Substantia nigra (tissue), 51 donors: ENCODE measurements at places on chromosomes 7 and 10.

- DNase-seq, result no peak
Observed at GRCh38 chr10:131137223-131137622, 174.3 kb downstream of the TCERG1L start.

DNA sequence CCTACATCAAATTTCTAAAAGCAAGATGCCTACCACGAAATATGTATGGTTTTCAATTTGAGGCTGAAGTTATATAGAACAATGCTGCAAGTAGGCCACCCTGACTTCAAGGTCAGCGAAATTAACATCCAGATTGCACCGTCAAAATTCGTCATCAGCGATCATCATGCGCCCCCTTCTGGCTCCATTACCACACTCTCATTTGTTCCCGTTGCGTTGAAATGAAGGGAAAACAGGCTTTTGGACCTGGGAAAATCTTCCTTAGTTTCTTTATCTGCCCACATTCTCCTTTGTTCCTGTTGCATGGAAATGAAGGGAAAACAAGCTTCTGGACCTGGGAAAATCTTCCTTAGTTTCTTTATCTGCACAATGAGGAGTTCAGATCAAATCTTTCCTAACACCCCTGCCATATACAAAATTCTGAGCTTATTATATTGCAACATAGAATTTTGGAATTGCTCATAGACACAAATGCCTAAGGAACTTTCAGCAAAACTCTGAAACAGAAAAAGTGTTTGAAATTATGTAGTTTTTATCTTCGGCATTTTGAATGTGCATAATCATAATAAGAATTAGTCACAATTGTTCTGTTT, 98.2 kb upstream of the PRKCQ start:
- DNase-seq, result peak; percentile 9

DNA sequence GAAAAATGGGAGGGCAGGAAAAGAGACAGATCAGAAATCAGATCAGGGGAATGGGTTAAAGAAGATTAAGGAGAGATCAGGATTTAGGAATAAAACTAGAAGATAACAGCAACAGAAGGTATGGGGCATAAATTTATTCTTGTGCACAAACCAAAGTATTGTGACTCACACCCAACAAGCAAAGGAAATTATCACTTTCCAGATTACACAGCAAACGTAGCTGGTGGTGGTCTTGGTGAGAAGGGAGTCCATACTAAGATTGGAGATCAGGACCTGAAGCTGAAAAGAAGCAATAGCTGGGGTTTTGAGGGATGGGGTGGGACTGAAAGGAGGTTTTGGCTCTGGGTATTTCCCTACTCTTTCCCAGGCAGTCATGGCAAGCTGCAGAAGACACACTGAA, 3.5 kb upstream of the MYOZ1 start:
- DNase-seq, result no peak

- no peak for DNase-seq
Observed at GRCh38 chr7:25578991-25579777, 350.9 kb upstream of the NPVF start.

DNA sequence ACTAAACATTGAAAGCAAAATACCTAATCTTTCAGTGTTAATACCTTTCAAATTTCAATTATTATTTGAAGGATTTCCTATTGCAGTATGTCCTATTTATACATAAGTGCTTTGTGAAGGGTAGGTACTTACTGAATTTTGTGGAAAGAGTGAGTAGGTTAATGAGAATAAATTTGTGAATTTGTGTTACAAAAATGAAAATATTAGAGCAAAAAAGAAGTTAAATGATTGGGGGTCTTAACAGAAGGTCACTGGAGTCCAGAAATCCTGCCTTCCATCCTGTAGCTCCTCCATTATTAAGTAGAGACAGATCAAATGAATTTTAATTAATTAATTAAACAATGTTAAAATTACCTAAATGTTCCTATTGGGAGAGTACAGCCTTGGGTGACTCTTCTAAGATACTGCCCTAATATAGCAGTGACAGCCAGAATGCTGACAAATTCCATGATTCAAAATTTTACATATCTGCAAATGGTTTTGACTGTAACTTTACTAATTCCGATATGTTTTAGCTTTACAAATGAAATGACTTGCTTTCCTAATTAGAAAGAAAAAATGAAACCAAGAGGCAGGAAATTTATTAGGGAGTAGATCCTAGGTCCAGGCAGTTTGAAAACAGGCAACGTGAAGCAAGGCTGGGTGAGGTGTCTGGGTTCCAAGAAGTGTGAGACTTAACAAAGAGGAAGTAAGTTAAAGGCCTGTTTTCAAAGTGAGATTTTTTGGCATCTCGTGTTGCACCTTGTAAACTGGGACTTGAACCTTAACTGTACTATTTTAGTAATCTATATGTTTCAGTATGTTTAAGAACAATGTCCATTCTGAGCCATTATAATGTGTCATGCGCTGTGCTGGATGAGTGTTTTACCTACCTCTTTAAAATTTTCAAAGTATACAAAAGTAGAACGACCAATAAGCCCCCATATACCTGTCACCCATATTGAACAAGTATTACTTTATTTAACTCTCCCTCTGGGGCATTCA, 1.5 kb downstream of the PIK3CG start:
- DNase-seq, result no peak

- DNase-seq, result no peak
Observed at GRCh38 chr10:94423627-94424026, 21.3 kb downstream of the TBC1D12 start.

DNA sequence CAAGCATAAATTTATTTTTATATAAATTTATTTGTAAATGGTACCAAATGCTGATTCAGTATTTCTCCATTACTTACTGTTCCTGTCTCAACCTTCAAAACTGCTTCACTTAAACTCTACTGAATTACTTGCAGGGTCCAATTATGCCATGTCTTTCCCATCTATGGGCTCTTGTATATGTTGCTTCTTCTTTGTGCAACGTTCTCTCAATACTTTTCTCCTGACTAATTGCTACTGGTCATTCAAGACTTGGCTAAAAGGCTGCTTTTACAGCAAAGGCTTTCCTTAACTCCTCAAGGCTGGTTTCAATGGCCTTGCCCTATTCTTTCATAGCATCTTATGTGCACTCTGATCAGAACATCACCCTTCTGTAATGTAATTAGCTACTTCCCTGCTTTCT, 67.9 kb downstream of the RNLS start:
- DNase-seq, result no peak

DNA sequence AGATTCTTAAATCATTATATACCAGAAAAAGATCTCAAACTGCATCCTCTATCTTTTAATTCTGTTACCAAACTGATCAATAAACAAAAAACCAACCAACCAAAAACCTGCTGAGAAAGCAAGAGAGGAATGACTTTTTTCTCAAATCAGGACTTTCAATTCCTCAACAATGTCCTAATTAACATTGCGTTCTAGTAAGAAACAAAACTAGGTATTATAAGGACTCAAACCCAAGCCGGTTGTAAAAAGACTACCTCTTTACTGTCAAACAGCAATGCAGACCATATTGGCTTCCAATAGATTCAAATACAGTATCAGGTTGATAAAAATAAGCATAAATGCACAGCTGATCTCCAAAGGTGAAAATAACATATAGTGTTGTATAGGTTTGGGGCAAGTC, 57.3 kb downstream of the ETV1 start:
- no peak for DNase-seq

- DNase-seq, result no peak
Observed at GRCh38 chr10:128286762-128287500, 160.7 kb upstream of the MKI67 start.

DNA sequence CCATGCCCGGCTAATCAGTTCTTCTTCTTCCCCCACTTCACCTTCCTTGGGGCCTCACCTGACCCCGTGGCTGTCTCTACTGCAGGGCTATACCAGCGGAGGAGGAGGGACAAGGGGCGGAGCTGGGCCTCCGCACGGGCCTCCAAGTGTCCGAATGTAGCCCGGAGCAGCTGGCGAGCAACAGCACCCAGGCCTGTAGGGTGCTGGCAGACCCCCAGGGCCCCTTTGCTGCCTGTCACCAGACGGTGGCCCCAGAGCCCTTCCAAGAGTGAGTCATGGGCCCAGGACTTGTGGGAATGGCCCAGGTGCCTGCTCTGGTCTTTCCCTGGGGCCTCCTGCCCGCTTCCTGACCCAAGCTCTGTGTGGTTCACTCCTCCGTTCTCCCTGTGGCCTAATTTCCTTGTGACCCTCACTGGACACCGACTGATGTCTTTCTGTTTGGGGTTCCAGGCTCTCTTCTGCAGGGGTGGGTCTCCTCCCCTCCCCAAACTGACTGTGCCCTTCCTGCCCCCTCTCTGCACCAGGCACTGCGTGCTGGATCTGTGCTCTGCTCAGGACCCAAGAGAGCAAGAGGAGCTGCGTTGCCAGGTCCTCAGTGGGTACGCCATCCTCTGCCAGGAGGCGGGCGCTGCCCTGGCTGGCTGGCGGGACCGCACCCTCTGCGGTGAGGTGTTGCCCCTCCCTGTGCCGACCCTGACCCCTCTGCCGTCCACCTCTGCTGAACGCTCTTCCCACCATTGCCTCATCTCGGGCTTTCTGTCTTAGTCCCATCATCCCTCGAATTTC, 35.2 kb downstream of the EPHB4 start:
- no peak for DNase-seq

- no peak for DNase-seq
Observed at GRCh38 chr7:75637854-75638593, 100.7 kb downstream of the HIP1 start.

DNA sequence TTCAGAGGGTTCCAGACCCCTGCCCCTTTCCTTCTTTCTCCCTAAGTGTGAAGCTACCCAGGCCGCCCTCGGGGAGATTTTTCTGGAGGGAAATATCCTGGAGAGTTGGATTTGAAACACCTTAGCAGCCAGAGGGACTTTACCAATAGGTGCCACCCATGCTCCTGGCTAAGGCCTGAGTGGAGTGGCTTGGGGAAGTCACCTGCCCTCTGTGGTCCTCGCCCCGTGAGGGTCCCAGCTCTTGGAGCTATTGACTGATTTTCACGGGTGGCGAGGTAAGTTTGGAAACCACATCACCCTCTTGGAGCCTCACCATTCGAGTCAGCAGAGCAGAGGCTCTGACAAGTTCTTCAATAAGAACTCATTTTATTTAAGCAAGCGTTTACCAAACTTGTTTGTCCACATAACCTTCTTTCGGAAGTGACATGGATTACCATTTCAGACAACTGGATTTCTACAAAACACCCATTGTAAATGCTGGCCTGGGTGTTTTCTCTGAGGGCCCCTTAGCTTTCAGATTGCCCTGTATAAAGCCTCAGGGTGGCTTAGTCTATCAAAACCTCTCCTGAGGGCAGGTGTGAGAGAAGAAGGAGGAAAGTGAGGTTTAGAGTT, 20.4 kb downstream of the AQP1 start:
- no peak for DNase-seq

DNA sequence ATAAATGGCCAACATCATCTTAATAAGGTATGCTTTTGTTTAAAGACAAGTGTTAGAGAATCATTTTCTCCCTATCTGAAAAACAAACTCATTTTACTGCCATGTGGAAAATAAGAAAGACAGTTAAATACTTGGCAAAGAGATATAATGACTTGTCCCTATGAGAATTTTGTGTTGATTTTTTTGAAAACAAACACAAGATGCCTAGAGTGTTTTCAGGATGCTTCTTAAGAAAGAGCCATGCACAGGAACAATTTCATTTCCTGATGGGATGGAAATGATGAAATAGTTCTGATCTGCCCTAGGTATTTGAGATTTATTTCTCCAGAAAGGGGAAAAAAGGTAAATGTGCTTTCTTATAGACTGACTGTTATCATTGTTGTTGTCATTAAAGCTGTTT, 237.5 kb upstream of the GNAI1 start:
- no peak for DNase-seq

- DNase-seq, result no peak
Observed at GRCh38 chr7:30664184-30664885, 17.9 kb downstream of the CRHR2 start.

GRCh38 chr7:1706721-1707613, 36.9 kb downstream of the ELFN1 start:
- DNase-seq, result no peak

DNA sequence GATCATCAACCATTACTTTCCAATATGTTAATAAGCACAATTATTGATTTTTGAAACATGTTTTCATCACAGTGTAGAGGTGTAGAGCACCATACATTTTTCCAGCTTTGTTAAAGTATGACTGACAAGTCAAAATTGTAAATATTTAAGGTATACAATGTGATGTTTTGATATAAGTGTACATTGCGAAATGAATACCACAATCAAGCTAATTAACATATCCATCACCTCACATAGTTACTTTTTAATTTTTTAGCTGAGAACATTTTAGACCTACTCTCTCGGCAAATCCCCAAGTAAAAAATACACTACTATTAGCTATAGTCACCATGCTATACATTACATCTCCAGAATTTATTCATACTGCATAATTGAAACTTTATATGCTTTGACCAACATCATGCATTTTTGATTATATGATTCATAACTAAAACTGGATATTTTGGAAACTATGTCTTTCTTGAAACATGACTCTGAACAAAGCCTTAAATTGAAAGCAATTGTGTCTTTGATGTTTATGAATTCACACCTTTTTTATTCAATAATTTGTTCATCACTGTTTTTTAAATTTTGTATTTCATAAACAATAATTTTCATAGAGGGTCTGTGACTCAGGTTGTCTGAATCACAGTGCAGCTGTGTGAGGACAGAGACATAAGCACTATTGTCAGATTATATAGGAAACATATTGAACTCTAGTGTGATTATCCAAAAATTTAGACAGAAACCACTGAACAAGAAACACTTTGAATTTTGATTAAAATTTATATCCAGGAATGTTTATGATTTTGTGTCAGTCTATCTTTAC, 486.1 kb downstream of the SEMA3D start:
- DNase-seq, result no peak

- no peak for DNase-seq
Observed at GRCh38 chr7:144866189-144866588, 30.3 kb upstream of the TPK1 start.

- no peak for DNase-seq
Observed at GRCh38 chr10:13865758-13866491, 279.2 kb downstream of the PRPF18 start.

GRCh38 chr10:130545122-130545521, 408.9 kb downstream of the GLRX3 start:
- DNase-seq, result no peak

- no peak for DNase-seq
Observed at GRCh38 chr7:105096306-105096705, 82.3 kb downstream of the KMT2E start.

GRCh38 chr7:7773334-7774309, 55.2 kb upstream of the RPA3 start:
- DNase-seq, result no peak

DNA sequence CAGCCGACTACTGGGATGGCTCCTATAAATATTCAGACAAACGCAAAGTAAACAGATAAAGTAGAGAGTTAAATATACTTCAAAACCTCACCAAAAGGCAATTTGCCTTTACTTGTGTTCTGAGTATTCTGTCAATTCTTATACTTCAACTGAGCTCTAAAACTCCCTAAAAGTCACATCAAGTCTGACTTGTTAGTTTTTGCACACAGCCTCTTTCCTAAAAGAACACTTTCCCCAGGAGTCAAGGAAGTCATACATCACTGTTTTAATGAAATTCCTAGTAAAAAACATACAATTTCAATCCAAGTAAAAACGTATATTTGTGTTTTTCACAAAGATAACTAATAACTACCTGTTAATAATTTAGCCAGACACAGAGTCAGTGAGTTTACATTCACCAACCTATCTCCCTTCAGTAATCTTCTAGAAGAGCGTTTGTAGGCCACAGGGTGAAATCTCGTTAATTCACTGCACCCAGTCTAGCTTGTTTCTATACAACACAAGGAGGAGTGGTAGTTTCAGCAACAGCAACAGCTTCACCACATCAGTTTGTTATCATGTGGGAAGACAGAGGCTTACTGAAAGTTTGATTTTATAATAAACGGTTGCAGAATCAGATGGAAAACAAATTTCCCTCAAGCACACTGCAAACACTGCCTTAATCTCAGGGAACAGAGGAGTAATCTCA, 2.7 kb downstream of the COBL start:
- DNase-seq, result no peak
